HepG2 (cell line): ENCODE measurements at places on chromosomes 2 and 18. TPM values are rescaled to one million over a fixed set of nuclear protein-coding genes. Genes with fewer than 3 reads are reported as not detected.

The TNFRSF11A gene
- polyA plus RNA-seq, result 6.4 and 8.2 TPM in 2 replicates

GRCh38 chr18:36141576-36141975 is 11.9 kb downstream of the ELP2 start:
- DNase-seq, result no peak

The GPR17 gene
- polyA plus RNA-seq, result not detected in 2 replicates

The LYPD6 gene
- polyA plus RNA-seq, result 0.01 TPM in 1 of 2 replicates, not detected in the other
